ENCODE measurements at places on chromosomes 7 and 10. TPM values are rescaled to one million over a fixed set of nuclear protein-coding genes. Genes with fewer than 3 reads are reported as not detected.
A peak's percentile ranks its signal among the peaks of the same experiment; 100 is the strongest.

GRCh38 chr10:61779950-61780659, 117.4 kb downstream of the CABCOCO1 start:
- DNase-seq: no peak

Gene C10orf105
- total RNA-seq: not detected

DNA sequence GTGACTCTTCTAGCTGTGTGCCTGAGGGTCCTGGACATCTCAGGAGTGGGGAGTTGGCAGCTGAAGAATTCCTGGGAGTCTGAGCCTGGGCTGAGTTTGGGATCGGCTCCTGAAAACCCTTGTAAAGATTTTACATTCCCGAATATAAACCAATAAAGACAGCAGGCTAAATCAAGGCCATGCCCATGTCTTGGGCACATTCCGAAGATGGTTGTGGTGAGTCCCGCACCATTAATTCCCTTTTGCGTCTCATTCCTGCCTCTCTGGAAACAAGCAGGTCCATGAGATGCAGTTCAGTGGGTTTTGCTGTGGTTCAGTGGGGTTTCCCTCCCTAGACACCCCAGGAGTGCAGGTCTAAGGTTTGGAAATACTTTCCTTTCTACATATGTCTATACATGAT, 90.9 kb downstream of the COL26A1 start:
- no peak for DNase-seq

GRCh38 chr10:123021517-123021916, 12.7 kb downstream of the ACADSB start:
- DNase-seq: no peak

DNA sequence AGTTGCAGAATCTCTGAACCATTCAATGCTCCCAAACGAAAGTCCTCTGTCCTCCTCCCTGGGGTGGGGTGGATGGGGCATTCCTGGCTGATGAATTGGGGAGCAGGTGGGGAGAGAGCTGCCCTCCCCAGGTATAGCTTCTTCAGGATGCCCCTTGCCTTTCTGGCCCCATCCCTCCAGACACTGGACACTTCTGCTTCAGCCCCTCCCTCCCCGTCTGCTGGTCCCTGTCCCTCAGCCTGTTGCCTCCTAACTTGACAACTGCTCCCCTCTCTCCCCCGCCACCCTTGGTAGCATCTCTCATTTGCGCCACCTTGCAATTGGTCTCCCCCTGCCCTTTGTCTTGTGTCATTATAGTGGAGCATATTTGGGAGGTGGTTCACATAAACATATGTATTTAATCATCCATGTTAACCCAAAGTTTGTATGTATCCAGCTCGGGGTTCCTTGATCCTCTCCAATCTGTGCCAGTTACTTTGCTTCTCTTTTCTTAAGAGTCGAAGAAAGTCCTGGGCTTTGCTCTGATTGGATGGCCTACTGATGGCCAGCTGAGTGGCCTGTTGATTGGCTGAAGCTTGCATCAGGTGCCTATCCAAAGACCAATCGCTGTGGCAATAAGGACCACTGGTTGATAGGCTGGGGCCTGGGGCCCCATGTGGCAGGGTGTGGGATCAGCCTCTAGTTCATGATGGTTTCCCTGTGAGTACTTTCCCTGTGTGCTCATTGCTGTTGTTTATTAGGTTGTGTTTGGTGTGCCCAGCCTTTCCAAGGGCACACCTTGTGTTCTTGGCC, 4.0 kb upstream of the GCK start:
- no peak for DNase-seq

- DNase-seq: peak; percentile 63
Observed at GRCh38 chr10:84583501-84583900, 255.1 kb downstream of the CCSER2 start.

Measured in osteocyte (in vitro differentiated cells).